CMK (cell line): ENCODE measurements at places on chromosomes 4 and X.

DNA sequence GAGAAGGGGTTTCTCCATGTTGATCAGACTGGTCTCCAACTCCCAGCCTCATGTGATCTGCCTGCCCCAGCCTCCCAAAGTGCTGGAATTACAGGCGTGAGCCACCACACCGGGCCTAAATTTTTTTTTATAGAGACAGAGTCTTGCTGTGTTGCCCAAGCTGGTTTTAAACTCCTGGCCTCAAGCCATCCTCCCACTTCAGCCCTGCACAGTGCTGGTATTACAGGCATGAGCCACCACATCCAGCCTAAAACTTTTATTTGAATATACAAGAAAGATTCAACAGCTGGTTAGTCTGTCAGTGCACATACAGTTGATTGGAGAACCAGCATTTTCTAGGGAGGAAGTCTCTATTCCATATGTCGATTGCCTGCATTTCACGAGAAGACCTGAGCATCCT lies 91.2 kb downstream of the LRP2BP start:
- DNase-seq = no peak

- DNase-seq = no peak
Observed at GRCh38 chr4:129046055-129046959, 47.0 kb downstream of the SCLT1 start.

GRCh38 chr4:171985129-171985528 lies 171.9 kb downstream of the GALNTL6 start:
- DNase-seq = no peak

- DNase-seq = no peak
Observed at GRCh38 chrX:28351801-28352200, 235.4 kb upstream of the IL1RAPL1 start.

- no peak for DNase-seq
Observed at GRCh38 chr4:7805533-7806337, 133.9 kb downstream of the AFAP1 start.

DNA sequence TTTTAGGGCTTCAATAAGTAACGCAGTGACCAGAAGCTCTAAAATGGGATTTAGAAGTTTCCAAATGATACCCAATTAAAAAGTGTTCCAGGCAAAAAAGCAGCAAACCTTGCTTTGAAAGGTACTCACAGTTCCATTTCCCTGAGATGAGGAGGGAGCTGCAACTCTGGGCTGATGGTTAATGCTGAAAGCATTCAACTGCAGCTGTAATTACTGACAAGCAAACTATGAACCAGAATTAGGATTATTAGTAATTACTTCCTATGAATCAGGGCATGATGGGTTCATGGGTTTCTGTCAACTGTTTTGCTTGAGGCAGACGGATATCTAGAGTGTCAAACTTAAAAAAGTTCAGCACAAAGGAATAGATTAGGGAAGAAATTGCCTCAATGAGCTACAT lies 357.4 kb downstream of the STIM2 start:
- no peak for DNase-seq

- no peak for DNase-seq
Observed at GRCh38 chr4:176383273-176384077, 63.7 kb downstream of the SPCS3 start.

GRCh38 chr4:63085091-63085490 lies 1324.2 kb downstream of the TECRL start:
- no peak for DNase-seq

GRCh38 chr4:28360681-28361080 lies 1500.0 kb downstream of the STIM2 start:
- DNase-seq = no peak

DNA sequence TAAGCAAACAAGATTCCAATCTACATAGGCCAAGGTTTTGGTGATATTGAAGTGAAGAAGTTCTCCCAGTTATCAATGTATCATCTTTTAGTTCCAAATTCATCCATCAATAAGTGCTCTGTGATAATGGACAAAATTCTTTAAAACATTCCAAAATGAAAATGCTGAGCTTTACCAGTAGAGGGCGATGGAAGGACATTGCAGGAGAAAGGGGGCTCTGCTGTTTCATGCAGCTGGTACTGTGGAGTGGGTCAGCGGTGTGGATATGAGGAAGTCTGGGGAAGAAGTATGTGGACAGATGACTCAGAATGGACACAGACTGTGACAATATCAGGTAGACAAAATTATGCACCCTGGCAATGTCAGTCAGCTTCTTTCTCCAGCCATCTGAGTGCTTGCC lies 46.6 kb upstream of the HS6ST2 start:
- DNase-seq = no peak

DNA sequence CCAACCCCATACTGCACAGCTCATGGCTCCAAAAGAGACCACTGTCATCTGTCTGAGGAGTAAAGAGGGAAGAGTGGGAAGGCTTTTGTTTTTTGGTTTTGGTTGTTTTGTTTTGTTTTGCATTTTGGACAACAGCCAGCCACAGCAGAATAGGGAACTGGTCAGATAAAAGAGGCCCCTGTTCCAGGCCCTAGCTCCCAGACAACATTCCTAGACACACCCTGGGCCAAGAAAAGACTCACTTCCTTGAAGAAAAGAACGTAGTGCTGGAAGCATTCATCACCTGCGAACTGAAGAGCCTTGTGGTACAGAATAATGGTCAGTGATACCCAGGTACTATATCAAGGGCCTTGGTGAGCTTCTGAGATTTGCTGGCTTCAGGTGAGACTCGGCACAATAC lies 619.4 kb upstream of the SPANXN1 start:
- no peak for DNase-seq

- DNase-seq = no peak
Observed at GRCh38 chrX:23383411-23383810, 48.8 kb downstream of the PTCHD1 start.

DNA sequence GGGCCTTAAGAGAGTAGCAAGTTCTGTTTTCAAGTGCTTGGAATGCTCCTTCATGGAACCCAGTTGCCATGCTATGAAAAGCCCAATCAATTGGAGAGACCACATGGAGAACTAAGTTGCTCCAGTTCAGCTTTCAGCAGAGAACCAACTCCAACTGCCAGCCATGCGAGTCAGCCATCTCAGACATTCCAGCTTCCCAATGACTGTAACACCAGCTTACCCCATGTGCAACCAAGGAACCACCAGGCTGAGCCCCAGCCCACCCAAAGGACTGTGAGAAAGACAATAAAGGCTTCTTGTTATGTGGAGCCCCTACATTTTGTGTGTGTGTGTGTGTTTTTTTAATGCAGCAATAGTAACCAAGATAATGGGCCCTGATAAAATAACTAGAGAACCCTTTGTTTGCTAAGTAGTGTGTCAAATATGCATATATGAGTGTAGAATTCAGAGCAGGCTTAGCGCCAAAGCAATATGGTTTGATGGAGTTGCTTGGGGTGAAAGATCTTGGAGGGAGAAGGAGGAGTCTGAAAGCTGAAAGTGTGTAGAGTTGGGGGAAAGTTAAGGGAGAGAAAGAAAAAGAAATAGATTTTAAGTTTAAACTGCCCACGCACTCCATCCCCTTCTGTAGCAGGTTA lies 35.0 kb upstream of the CCKAR start:
- no peak for DNase-seq

DNA sequence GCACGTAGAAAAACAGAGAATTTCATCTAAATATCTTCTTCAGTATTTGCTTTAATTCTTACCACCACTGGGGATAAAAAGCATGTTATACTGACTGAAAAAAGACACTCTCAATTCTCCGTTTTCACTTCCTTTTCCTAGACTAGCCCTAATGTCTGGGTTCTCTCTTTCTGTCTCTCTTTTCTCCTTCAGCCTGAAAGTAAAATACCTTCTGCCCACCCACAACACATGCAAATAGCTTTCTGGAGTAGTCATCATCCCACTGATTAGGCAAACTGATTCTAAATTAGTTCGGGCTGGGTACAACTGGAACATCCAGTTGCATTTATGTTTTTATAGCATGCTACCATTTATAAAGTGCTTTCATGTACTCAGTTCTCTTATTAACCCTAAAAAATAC lies 142.4 kb upstream of the ANKRD50 start:
- DNase-seq = no peak

DNA sequence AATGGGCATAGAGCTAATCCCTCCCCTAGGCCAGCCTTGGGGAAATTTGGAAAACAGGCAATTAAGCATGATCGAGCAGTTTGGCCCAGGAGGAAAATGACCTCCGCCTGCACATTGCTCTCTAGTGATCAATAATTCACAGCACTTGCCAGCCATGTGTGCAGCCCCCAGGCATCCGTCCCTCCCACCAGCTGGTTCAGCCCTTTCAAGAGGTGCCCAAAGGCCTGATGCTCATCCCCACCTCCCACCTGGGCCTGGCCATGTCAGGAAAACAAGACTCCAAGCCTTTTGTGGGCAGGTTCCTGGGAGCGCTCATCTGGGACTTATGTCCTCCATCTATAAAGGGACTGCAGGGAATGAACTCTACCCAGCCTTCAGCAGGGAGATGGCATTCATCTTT lies 17.5 kb upstream of the PPP2R2C start:
- DNase-seq = no peak

DNA sequence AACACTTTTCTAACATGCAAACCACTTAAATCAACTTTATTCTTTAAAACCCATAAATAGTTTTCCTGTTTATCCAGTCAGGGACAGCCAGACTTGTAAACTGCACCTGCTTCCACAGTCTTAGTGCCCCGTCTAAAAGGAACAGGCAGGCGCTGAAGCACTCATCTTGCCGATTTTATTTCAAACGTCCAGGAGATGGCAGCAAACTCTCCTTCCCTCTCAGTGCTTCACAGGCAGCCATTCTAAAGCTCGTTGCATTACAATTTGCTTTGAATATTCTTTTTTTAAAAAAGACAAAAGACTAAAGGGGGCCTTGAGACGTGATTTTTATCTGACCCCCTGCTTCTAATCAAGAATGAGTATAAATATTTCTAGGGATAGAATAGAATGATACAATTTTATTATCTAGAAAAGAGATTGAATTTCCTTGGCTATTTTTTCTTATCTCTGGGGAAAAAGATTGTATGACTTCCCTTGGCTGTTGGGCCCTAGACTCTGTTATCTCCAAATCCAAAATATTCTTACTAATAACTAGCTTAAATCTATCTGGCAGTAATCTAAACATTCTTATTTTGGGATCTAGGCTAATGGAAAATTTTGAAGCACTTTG lies 93.6 kb upstream of the MYOZ2 start:
- DNase-seq = peak; percentile 7

- no peak for DNase-seq
Observed at GRCh38 chr4:161595230-161595771, 568.5 kb downstream of the FSTL5 start.

GRCh38 chrX:136806891-136807410 lies 26.2 kb upstream of the ARHGEF6 start:
- DNase-seq = no peak

- DNase-seq = no peak
Observed at GRCh38 chr4:122532766-122533165, 76.2 kb upstream of the IL2 start.

DNA sequence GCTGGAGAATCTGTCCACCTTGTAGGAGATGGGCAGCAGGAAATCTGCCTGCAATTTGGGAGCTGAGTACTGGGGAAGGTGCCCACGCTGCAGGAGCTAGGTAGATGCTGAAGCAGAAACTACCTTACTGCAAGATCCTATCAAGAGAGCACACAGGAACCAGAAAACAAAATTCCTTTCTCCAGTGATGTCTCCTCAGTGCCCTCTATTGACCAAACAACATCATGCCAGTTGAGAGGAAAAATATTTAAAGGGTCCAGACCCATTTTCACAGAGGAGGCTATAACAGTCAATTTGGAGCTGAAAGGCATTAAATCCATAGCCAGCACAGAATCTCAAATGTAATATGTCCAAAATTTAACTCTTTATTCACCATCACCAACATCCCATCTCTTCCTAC lies 406.8 kb downstream of the SLITRK2 start:
- no peak for DNase-seq

DNA sequence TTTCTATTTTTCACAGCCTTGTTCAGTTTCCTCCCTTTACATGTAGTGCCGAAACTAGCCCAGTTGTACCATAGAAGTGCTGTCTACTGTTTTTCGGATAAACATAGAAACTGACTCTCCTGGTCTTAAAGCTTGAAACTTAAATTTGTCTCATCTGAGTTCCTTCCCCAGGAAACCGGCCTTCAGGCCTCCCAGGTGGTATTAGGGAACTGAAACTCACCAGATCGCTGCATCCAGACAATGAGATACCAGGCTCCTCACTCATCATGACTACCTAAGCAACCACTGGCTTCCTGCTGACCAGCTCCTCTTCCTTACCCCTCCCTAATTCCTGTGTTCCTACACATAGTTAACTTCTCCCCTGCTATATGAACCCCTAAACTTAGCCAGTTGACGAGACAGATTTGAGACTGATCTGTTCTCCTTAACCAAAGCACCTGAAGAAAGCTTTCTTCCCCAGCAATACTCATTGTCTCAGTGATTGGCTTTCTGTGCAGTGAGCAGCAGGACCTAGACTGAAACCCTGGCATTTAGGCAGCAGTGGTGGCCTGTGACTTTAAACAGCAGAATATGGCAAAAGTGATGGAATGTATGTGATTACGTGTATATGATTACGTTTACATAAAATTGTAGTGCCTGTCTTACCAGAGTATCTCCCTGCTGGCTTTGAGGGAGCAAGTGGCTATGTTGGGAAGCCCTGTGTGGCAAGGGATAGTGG lies 959.1 kb upstream of the LCORL start:
- no peak for DNase-seq

GRCh38 chr4:52979821-52980590 lies 117.9 kb downstream of the RASL11B start:
- no peak for DNase-seq

- DNase-seq = no peak
Observed at GRCh38 chrX:24133312-24133711, 16.2 kb upstream of the ZFX start.
